Effector CD4-positive, alpha-beta T cell (primary cell): ENCODE measurements at places on chromosomes 2 and 18.

GRCh38 chr2:211845338-211846035 is 693.1 kb downstream of the ERBB4 start:
- DNase-seq, result no peak

DNA sequence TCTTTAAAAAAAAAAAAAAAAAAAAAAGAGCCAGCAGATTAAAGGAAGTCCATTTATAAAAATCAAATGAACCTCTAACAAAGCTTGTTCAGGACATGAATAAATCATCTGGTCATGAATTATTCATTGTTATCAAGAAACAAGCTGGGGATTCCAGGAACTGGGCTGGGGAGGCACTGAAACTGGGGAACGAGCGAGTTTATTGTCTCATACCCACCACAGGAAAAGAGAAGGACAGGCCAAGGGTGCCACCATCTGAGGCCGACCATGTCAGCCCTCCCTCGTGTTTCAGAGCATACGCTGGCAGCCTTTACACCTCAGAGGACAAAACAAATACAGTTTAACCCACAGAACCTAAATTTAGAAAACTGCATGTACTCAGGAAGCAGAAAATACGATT is 164.2 kb downstream of the VWC2L start:
- no peak for DNase-seq

DNA sequence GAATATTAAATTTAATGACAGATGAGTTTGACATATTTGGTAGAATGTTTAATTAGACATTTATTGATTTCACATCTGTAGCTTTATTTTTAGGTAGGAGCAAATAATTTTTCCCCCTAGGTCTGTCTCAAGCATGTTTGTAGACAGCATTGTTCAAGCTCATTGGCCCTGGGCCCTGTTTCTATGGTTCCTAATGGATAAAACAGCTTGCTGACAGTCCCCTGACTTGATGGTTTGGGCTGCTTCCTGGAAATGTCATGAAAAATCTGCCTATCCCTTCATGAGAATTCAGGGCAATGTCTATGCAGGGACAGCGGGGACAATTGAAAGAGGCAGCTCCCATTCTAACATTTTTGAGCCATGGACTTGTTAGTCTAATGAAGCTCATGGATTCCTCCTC is 14.6 kb upstream of the MEP1B start:
- no peak for DNase-seq

DNA sequence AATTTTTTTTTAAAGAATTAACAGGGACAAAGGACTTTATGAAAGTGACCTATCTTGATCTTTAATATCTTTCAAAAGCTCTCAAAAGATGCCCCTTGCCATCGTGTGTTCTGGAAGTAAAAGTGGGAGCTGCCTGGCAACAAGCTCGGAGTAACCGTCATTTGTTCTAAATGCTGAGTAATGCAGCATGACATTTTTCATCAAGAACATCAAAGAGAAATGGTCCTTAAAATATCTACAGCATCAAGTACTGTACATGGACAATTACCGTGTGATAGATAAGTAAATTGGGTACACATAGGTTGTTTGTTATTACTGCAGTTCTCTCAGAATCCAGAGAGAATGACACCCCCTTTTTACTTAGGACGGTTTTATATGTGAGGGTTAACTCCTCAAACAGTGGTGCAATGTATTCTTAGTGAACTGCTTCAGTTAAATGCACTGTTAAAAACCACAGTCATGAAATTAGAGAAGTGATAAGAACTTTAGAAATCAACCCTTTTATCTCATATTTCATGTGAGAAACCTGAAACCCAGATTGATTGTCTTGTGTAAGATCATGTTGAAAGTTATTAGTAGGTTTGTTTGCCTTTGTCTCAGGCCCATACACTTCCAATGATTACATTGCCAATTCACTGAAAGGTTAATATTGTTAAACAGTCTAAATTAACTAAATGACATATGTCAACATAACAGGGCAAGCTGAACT is 90.6 kb upstream of the HNMT start:
- no peak for DNase-seq

DNA sequence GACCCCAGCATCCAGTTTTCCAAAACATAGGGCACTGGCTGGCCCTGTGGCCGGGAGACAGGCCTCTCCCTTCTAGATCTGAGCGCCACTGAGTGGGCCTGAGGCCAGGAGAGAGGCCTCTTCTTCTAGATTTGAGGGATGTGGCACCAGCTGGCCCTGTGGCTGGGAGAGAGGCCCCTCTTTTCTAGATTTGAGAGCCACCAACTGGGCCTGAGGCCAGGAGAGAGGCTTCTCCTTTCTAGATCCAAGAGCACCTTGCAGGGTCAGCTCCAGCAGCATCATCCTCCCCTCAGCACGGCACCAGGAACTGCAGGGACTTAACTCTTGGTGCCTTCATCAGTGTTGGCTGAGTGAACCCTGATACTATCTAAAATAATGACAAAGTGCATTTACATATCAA is 114.3 kb upstream of the ALKAL2 start:
- no peak for DNase-seq

- DNase-seq, result no peak
Observed at GRCh38 chr2:3639653-3640052, 18.3 kb upstream of the ALLC start.

GRCh38 chr2:26542676-26543505 is 65.0 kb upstream of the OTOF start:
- DNase-seq, result no peak

- no peak for DNase-seq
Observed at GRCh38 chr2:45254025-45254424, 244.8 kb upstream of the SIX2 start.

GRCh38 chr2:71006955-71007799 is 12.5 kb upstream of the TEX261 start:
- no peak for DNase-seq

GRCh38 chr2:9091811-9092210 is 88.3 kb upstream of the MBOAT2 start:
- DNase-seq, result no peak

- no peak for DNase-seq
Observed at GRCh38 chr2:156541229-156541628, 105.0 kb downstream of the GPD2 start.

- no peak for DNase-seq
Observed at GRCh38 chr2:122210898-122211856, 455.7 kb downstream of the TSN start.

DNA sequence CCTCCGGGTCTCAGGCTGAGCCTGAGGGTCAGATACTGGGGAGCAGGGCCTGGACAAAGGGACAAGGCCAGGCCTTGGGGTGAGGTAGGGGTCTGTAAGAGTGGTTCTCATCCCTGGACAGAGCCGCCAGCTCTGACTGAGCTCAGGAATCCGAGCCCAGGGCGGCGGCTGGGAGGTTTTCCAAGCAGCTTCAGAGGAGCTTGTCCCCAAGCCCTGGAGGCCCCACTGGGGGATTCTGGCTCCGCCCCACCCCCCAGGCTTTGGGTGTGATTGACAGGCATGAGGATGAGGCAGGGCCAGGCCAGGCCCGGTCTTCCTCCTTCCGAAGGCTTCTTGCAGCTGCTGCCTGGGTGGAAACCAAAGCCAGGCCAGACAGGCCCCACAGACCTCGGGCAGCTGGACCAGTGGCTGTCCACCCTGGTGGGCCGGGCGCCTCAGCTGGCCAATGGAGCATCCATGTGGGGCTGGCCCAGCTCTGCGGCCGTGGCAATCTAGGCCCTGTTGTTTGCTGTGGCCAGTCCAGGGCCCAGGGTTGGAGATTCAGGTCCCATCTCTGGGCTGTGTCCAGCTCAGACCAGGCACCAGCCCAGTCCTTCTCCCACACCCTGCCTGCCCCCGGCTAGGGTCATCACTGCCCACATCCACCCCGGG is 23.1 kb upstream of the GPC1 start:
- peak; percentile 1 for DNase-seq

DNA sequence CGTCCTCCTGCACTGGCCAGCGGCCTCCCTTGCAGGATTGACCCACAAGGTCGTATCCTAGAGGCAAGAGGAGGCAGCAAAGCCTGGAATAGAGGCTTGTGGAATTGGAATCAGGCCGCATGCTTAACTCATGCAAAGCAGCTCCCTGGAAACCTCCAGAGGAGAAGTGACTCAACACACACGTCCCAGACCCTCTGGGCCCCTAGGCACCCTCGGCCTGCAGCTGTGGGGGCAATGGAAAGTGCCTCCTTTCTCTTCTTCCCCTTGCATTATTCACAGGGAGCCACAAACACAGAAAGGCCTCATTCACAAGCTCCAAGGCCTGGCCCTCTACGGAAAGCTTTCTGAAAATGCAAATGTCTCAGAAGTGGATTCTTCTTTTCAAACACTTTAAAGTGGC is 19.6 kb downstream of the SPATA3 start:
- no peak for DNase-seq

DNA sequence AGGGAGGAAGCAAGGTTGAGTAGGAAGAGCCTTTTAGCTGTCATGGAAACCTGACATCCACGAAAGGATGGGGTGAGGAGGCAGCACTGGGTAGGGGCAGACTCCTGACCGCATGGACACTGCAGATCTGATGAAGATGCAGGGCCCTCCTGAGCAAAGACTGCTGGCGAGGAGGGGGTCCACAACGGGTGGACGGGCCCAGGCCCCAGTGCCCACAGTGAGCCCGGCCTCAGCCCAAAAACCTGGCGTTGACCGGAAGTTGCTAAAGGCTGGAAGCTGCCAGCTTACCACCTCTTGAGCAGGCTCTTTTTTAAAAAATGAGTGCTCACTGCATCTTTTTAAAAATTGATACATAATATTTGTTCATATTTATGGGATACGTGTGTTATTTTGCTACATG is 247.3 kb downstream of the SH3BP4 start:
- DNase-seq, result no peak

DNA sequence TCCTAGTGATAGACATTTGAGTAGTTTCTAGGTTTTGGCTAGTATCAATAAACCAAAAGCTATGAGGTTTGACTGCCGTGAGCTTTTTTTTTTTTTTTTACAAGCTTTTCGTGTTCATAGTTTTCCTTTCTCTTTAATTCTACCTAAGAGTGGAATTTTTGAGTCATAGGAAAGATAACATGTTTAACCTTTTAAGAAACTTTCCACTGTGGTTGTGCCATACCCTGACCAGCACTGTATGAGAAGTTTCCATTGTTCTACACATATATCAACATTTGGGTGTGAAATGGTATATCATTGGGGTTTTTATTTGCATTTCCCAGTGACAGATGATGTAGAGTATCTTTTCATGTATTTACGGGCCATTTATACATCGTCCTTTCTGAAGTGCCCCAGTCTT is 31.7 kb downstream of the UBE2F start:
- no peak for DNase-seq

- no peak for DNase-seq
Observed at GRCh38 chr2:238444242-238444641, 17.5 kb downstream of the ASB1 start.

DNA sequence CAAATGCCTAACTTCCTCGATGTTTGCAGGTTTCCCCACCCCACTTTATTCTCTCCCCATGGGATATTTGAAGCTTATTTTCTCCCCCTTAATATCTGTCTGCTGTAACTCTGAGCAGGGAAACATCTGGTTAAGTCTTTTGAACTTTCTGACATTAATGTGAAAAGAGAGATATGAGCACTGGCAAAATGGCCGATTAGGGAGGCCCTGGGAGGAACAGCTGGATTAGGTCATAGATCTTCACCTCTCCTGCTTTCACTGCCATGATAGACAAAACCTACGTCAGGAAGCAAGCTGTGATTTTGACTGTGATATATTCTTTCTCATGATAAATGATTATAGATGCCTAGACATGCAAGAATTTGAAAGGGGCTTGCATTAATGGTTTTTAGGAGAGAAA is 43.6 kb downstream of the LYPD6B start:
- DNase-seq, result no peak
